ENCODE measurements at places on chromosomes 11 and 22.

GRCh38 chr22:18152519-18152918 lies 2.5 kb downstream of the USP18 start:
- no peak for DNase-seq

DNA sequence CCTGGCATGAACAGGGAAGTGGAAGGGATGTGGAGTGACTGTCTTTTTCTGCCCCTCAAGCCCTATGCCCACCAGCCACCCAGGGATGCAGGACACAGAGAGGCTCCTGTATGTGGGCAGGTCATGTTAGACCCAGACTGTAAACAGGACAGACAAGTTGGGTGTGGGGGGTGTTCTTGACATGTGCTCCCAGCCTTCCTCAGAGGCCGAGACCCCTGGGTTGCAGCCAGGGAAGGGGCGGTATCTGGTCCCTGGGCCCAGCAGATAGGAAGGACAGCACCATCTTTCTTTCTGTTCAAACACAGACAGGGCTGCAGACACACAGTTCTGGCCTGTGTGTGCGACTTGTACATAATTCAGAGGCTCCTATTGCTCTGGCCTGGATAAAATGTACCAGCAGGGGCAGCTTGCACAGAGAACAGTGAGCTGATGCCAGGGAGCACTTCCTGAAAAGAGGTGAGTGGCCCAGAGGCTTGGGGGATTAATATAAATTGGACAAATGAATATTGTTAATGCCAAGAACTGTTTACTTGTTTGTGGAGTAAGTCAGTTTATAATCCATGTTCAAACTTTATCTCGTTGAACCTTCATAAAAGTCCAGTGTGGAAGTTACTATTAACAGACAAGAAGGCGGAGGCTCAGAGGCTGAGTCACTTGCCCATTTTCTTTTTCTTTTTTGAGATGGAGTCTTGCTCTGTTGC lies 16.6 kb downstream of the GDPD5 start:
- DNase-seq: no peak

DNA sequence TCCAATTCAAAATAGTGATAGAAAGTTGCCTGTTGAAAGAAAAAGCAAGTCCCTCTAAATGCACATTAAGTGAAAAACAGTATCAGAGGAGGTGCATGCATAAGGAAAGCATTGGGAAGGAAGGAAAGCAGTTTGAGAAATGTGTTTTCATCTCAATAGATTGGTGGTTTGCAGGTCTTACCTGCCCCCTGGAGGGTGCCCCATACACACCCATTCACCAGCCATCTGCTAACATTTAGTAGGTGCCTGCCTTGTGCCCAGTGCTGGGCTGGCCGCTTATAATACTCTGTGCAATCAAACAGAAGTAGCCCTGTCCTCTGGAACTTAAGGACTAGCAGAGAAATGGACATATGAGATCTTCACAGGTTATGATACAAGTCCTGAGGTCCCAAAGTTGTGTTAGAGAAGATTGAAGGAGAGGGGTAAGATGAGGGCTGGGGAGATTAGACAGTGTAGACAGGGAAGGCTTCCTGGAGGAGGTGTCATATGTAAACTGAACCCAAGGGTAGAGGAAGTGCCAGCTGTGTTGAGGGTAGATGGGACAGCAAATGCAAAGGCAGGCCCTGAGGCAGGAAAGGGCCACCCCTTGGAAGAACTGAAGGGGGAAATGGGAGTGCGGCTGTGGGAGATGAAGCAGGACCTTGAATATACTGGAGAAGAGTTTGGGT lies 184.2 kb downstream of the MN1 start:
- no peak for DNase-seq

DNA sequence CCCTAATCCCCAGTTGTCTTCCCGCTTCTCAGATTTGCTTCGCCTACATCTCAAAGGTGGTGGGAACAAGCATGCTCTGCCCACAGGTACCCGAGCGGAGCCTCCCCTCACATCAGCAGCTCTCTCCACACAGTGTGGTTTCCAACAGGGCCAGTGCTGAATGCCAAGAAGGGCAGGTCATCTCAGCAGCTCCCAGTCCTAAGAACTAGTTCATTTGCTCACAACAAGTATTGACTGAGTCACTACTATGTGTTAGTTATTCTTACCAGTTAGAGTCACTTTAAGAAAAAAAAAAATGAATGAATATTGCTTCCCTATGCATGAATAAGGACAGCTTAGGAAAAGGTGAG lies 66.2 kb downstream of the THAP12 start:
- peak; percentile 45 for DNase-seq

DNA sequence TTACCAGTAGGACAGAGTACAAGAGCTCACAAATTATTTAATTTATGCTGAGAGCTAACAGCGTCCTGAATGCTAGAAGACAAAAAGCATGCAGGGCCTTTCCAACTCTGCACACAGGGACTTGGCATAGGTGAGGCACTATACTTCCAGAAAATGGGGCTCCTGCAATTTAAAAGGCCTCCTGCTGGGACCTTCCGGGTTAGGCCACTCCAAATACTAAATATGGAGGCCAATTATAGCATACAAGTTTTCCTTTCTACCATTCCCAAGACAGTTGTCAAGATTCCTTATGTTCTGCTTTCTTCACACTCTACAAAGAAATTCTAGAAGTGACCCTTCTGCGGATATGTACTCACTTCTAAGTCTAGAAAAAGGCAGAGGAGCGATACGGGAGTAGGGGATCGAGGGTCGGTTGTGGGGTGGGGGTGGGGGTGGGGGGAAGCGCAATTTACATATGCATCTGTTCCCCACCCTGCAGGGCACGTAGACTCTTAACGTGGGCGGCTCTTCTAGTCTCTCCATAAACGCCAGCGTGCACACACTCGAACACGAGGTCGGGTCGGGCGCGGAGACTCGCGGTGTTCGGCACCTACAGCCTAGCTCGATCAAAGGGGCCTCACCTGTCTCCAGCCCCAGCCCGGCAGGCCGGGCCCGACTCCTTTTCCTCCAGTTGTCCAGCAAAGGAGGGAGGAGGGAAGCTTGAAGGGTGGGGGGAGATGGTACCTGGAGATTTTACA lies 728 bp downstream of the DCUN1D5 start:
- DNase-seq: peak; percentile 17

GRCh38 chr22:30209642-30210041 lies 36.9 kb downstream of the LIF start:
- DNase-seq: no peak

- DNase-seq: no peak
These were observed 1383.2 kb downstream of the BRD1 start for GRCh38 chr22:48444320-48445112.

- DNase-seq: no peak
These were observed 72.3 kb downstream of the PPP6R3 start for GRCh38 chr11:68532727-68533369.

DNA sequence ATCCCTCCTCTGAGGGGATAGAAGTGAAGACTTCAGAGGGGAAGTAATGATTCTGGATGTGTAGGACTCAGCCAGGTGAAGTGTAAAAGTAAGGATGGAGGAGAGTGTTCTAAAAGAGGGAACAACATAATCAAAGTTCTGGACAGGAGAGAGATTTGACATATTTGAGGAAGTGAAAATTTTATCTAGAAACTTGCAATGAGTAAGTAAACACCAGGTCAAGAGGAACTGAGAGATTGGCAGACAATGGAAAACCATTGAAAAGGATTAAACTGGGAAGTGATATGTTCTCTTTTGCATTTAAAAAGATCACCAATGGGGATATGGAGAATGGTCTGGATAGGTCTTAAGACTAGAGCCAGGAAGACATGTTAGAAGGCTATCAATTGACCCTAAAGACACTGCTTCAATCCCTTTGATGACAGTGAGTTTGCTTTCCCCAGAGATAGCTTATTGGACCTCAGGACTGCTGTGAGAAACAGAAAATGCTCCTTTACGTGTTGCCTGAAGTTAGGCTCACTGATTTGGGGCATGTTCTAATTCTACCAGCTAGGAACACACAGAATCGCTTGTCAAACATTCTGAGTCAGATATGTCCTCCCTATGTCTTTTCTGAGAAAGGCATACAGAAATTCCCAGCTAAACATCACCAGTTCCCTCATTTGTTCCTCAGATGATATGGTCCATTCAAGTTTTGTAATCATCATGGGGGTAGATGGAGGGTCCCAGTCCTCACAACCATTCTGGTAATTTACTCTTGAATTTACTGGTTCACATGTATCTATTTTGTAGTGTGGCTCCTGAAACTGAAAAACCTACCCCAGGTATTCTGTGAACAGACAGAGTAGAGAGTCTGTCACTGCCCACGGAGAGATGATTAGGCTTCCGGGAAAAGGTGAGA lies 144.9 kb downstream of the MAML2 start:
- no peak for DNase-seq

DNA sequence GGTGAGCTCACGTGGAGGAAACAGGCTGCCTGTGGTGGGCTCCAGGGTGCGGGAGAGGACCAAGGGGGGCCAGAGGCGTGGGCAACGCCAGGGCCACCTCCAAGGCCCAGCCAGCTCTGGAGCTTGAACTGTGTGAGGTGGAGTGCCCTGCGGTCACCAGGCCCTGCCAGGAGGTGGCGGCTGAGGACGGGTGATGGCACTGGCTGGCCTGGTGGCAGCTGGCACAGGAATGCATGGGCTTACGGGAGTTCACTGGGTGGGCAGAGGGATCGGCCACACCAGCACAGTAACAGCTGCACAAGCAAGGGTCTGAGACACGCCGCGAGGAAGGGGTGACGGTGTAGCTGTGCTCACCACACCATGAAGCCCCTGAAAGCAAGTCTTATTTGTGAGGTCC lies 15.8 kb downstream of the TOLLIP start:
- no peak for DNase-seq

DNA sequence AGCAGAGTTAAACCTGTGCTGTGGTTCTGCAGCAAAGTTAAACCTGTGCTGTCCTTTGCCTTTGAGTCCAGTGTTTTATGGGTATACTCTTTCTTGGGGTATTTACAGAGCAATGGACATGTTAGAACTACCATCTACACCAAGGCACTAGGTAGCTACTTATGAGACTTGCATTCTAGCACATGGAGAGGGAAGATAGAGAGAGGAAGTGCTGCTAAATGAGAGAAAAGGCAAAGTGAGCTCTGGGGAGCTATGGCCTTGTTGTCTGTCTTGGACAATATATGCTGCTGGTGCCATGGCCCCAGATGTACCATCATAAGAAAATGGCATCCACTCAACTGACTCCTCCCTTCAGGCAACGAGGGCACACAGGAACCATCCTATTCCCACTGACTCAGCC lies 91.5 kb downstream of the SLC1A2 start:
- DNase-seq: no peak

DNA sequence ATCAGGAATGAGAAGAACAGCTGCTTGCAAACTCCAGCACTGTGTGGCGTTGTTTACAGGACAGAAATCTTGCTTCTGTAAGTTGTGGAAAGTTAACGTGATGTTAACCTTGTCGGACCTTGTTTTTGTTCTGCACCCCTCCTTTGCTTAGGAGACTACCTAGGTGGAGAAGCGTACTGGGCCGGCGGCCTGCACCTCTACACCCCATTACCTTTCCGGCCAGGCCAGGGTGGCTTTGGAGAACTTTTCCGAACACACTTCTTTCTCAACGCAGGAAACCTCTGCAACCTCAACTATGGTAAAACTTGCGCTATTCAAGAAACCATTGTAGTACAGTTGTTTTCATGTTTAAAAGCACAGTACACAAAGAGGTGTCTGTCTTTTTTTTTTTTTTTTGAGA lies 33.7 kb downstream of the SAMM50 start:
- no peak for DNase-seq

- DNase-seq: no peak
These were observed 47.7 kb downstream of the CD82 start for GRCh38 chr11:44613153-44613552.

DNA sequence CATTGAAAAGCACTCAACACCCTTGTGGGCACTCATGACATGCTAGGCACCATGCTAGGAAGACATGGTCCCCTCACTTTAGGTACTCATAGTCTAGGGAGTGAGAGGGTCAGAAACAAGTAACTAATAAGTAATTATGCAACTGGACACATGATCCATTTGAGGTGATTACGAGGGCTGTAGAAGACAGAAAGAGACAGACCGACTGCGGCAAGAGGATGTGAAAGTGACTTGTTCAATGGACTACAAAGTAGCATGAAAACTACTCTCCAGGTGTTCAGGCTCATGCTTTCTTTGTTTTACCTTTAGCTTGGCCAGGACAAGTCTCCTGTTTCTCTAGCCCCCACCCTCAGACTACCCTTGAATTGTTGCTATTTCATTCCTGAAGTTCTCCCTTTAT lies 310.8 kb upstream of the SORL1-AS1 start:
- DNase-seq: no peak

GRCh38 chr11:119668676-119669075 lies 60.3 kb downstream of the NECTIN1 start:
- no peak for DNase-seq

DNA sequence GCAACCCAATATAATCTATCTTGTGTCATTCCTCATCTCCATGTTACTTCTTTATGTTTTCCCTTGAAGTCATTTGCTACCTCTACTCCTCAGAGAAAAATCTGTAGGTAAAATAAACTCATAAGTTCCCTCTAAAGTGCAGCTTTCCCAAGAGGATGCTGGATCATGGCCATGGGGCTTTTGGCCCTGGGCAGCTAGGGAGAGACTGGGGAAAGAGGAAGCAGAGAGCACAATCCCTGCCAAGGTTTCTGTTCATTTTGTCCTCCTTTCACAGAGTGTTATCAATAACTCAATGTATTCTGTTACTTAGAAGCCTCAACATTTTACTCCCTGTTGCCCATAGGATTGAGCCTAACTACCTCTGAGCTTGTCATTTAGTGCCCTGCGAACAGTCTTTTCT lies 9.0 kb downstream of the RNF121 start:
- DNase-seq: no peak

- DNase-seq: no peak
These were observed 22.0 kb upstream of the ACER3 start for GRCh38 chr11:76838678-76839068.

GRCh38 chr11:62948765-62949320 lies 27.7 kb upstream of the CHRM1 start:
- DNase-seq: no peak
